Stimulated activated CD4-positive, alpha-beta T cell treated with anti-CD3 and anti-CD28 coated beads, Interleukin-4, amount 100 ng/mL, for 24 hours (primary cell): ENCODE measurements at places on chromosomes 6 and 20.

GRCh38 chr20:32029561-32029960 is 19.3 kb downstream of the CCM2L start:
- no peak for DNase-seq

- no peak for DNase-seq
Measured at GRCh38 chr6:19660123-19660910, 176.9 kb upstream of the ID4 start.

- no peak for DNase-seq
Measured at GRCh38 chr6:43941174-43941573, 171.2 kb downstream of the VEGFA start.

- peak; percentile 70 for DNase-seq
Measured at GRCh38 chr6:154156135-154156896, 117.3 kb downstream of the OPRM1 start.

- DNase-seq: no peak
Measured at GRCh38 chr6:49713346-49713745, at the start of gene CRISP2. Gene CRISP2, minus strand, starts transcription at chr6:49713543. Its CDS starts 4,347 bp downstream, at chr6:49709196.

DNA sequence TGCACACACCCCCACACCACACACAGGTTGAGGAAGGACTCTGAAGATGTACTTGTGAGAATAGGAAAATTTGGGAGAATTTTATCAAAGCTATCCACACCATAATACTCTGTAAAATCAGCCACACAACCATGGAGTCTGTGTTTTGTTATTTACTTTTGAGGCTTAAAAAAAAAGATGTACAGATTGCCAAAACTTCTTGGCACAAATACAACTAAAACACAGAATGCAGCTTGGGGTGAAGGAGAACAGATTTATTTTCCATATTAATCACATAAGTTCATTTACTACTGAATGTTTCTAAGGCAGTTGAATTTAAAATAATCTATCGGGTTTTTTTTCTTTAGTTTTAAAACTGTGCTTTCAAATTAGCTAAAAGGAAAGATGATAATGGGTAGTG is 32.8 kb upstream of the KCNQ5 start:
- no peak for DNase-seq

GRCh38 chr6:6412221-6412620 is 91.8 kb upstream of the F13A1 start:
- no peak for DNase-seq

GRCh38 chr20:21149344-21149743 is 23.5 kb downstream of the KIZ start:
- no peak for DNase-seq

DNA sequence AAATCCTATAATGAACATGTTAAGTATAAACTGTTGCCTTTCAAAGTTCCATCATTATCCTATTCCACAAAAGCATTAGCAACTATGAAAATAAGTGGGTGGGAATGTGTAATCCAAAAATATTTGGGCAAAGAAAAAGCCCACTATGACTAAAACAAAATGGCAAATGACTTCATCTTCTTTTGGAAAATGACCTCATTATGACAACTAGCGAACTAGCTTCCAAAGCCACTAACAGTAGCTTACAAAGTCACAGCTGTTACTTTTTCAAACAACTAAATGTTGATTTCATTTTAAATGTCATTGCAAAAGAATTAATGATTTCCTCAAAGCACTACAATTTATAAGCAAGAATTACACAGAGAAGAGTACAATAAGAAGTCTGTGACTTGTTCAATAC is 49.8 kb upstream of the RUNX2 start:
- no peak for DNase-seq

DNA sequence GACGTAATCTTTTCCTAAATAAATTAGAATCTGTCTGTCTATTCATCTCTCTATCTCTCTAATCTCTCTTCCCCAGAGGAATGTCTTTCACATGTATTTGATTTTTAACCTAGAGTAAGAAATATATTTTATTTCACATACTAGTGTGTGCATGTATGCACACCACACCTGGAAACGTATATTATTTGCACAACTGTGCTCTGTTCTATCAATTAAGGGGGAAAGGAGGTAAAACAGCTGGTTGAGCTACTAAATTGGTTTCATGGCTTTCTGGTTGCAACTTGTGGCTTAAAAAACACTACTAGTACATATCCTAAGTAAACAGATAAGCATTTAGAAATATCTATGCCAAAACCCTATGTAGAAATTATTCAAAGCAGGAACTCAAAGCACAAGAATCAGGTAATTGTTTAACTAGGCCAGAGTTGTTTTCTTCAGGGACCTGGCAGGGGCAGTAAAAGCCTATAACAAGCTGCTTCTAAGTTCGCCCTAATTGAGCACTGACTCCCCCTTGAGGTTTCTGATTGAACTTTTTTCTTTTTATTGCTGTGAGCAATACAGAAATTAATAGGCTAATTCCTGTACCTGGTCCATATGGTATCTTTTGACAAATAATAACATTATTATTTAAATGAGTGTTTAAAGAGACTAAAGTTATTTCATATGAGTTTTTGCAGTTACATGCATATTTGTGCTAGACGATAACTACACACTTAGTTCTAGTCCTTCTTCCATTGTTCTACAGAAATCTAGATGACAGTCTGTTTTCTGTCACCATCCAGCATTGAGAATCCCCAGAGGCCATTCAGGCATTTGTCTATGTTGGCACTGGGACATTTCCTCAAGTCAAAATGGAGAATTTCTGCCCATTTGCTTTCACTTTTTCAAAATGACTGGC is 88.6 kb downstream of the MCHR2 start:
- no peak for DNase-seq

GRCh38 chr6:139594333-139594965 is 220.0 kb upstream of the CITED2 start:
- no peak for DNase-seq

DNA sequence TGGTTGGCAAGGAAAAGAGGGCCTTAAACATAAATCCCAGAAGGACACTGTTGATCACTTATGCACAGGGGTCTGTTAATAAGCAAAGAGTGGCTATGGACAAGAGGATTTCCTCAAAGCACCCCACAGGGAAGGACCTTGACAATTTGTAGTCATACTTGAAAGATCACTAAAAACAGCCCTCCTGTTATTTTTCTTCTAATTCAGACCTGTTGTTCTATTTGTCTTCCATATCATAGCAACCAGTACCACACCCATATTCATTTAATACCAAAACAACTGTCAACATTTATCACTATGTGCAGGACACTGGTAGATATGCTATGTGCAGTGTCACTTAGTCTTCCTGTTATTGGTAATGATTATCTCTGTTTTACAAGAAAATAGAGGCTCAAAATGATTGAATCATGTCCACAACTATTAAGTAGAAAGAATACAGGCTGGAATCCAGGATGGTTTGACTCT is 3.2 kb upstream of the DYNLRB1 start:
- DNase-seq: no peak

DNA sequence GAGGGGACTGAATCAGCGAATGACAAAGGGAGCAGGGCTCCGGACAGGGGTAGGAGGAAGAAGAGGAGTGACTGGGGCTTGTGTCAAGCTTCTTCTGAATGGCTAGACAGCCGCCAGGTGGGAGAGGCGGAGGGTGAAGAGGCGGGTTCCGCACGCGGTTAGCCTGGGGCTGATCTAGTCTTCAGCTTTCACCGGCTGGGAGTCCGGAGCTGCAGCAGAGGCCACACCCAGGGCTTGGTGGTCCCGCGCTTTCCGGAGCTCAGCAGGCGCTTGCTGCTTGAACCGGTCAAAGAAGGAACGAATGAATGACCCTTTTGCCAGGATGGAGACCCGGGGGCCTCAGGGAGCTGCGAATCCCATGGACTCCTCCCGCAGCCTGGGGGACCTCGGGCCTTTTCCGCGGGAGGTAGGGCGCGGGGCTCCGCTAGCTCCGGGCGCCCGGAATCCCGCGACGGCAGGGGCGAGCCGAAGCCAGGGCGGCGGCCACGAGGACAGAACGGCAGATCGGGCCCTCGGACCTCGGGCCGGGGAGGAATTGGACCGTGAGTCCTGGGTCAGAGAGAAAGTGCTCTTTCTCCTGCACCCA is at the start of gene C6orf141:
TSS of gene C6orf141 (plus strand) at position 177 of the 586 bp plus-strand sequence. CDS start at position 302, 125 bp downstream.
- peak; percentile 25 for DNase-seq

GRCh38 chr6:38375341-38375740 is 264.4 kb downstream of the BTBD9 start:
- no peak for DNase-seq

DNA sequence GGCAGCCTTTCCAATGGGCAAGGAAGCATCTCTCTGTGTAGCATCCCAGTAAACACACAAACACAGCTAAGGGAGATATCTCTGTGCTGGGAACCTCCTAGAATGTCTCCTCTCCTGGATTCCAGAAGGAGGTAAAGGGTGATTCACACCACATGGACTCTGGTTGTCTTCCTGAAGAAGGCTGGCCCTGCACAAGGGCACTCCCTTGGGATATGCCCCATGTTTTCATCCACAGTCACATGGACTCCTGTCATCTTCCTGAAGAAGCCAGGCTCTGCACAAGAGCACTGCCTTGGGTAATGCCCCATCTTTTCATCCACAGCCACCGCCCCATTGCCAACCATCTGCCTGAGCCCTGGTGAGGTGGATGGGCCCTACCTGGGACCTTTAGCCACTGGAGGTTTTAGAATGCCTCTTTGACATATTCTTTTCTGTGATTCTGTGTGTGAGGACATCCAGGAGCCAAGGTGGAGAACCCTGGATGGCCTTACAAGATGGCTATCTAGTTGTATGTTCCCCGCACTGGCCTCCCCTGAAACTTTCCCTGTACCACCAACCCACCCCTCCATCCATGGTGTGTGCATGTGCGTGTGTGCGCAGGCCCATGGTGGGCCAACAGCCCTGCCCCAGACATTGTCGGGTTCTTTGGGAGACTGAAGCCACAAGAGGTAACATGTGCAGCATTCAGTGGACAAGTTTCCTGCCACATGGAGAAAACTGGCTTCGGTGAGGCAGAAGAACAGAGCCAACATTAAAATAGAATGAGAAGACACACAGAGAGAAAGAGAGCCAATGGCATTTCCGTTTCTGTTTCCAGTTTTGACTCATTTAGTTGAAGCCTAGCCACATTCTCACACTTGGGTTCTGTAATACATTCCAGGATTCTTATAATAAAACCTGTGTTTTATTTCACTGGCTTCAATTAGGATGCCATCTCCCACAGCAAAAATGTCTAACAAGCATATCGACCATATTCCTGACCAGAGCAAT is 110.2 kb upstream of the CST7 start:
- DNase-seq: no peak

DNA sequence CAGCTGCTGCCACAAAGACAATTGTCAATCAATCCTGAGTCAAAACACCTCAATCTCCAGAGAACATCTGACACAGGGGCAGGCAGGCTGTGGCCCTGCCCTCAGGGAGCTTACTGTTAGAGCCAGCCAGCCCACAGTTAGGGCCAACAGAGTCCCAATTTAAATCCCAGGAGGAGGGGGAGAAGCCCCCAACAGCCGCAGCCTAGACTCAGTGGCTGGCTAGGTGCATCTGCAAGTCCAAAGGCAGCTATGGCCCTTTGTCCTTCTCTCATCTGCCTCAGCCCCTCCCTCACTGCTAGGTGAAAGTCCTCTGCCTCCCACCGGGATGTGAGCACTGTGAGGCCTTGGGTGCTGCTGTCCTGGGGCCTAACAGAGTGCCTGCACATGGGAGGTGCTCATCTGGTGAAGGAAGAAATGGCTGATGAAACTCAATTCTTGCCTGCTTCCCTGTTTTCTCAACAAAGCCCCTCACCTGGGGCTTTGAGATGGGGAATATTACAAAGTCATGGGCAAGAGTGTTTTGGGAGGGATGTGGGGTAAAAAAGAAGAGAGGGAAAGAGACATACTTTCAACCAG is 33.7 kb upstream of the VEGFA start:
- no peak for DNase-seq

- DNase-seq: no peak
Measured at GRCh38 chr6:112197636-112198035, 56.7 kb downstream of the LAMA4 start.

DNA sequence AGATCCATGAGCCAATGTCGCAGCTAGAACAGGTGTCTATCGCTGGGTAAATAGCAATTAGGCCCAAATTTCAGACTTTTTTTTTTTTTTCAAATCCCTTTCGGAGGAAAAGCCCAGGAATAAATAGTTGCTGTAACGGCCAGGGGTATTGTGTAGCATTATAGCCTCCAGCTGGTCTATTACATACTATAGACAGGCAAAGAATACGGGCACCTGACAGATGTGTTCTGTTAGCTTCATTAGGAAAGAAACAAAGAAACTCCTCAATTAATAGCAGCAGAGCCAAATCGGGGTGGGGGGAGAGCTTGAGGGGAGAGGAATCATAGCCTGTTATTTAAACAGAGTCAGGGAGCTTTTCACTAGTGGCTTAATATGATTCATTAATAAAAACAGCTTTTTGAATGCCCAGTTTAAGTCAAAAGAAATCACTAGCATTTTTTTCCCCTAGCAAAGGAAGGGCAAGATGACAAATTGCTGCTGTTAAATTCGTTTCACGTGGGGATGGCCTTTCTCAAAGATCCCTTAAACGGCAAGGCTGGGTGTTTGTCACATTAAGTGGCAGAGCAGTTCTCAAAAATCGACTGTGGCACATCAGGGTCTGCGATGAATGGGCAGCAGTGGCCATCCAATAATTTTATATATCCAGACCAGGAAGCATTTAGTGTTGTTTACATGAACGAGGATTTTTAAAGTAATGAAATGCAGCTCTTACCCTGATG is 139.4 kb downstream of the ID4 start:
- DNase-seq: no peak

GRCh38 chr20:45470262-45470931 is 844 bp downstream of the WFDC2 start:
- DNase-seq: peak; percentile 7

GRCh38 chr6:141403103-141403502 is 729.6 kb upstream of the GJE1 start:
- DNase-seq: no peak

DNA sequence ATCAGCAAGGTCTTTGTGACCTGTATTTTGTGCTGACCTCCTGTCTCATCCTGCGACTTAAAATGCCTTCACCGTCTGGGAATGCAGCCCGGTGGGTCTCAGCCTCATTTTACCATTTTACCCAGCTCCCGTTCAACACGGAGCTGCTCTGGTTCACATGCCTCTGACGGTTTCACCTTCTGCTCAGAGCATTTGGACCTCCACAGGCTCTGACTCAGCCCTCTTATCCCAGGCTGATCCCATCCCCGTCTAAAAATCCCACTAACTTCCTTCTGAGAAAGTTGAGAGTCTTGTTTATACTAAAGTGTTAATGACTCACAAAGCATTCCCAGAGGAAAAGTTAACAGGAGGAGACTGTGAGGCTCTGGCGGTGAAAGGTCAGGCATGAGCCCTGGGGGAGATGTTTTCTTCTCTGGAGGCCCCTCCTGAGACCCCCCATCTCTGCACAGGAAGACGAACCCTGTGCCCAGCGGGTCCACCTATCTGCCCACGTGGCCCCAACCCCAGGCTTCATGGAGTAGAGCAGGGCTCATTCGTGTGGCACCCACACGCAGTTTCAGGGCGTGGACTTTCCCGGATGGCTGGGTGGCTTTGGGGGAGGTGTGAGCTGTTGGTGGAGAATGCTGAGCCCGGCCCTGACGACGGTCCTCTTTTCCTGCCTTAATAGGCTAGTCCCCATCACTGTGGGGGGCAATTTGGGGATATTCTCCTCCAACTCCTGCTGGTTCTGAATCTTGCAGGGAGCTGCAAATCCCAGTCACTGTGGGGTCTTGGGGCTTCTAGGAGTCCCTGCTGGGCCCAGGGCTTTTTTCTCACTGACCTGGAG is 3.3 kb upstream of the BIRC7 start:
- no peak for DNase-seq
